ENCODE measurements at places on chromosomes 13 and 19.

DNA sequence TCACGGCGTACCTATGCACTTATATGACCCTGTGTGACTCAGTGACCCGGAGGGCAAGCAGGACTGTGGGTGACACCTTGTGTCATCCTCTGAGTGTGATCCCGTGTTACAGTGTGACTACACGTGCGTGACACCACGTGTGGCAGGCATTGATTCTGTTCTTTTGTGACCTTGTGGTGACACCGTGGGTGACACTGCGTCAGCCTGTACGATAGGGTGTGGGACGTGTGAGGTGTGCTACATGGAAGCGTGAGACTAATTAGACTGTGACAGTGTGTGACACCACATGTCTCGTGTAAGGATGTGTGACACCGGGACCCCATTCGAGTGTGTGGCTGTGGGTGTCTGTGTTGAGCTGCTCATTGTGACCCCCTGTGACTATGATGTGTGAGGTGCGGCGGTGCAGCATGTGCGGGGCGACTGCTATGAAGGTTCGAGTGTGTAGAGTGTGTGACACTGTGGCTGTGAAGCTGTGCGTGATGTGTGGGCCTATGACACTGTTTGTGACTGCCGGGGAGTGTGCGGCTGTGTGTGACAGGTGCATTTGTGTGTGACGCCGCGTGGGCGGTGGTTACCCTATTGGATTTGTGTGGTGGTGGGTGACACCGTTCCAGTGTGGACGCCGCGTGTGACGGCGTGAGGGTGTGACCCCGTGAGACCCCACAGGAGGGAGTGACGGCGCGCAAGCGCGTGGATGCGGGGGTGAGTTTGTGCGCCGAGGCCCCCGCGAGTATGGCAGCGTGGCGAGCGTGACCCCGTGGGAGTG is 399 bp upstream of the SPTBN4 start:
- peak; percentile 47 for DNase-seq

DNA sequence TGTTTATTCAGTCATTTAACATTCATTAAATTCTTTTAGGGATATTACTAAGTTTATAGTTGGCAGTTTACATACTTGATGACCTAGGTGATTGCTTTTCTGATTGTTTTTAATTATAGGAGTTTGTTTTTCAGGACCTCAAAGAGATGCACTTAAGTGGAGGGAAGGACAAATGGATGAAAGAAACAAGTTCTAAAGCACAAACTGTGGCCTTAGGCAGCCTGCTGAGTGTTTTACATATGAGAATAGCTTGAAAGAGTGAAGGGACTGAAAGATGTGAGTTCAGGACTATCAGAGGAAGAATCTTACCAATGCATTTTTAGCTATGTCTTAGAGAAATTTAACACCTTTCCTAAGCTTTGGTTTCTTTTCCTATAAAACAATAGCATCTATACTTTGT is 402.6 kb downstream of the KLF12 start:
- DNase-seq = no peak

DNA sequence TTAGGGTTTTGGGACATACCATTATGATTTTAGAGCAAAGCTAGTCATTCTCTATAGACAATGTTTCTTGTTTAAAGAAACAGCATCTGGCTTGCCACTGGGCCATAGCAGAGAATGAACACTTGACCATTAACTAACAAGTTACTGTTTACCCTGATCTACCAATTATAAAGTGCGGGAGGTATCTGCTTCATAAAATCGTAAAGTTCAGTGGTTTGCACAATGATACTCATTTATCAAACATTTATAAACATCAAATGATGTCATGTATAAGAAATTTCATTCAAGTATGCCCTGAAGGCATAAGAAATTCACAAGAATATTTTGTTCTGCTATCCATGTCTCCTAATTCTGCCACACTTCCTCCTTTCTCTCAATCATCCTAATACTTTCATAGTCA is 139.2 kb downstream of the PCDH20 start:
- no peak for DNase-seq

DNA sequence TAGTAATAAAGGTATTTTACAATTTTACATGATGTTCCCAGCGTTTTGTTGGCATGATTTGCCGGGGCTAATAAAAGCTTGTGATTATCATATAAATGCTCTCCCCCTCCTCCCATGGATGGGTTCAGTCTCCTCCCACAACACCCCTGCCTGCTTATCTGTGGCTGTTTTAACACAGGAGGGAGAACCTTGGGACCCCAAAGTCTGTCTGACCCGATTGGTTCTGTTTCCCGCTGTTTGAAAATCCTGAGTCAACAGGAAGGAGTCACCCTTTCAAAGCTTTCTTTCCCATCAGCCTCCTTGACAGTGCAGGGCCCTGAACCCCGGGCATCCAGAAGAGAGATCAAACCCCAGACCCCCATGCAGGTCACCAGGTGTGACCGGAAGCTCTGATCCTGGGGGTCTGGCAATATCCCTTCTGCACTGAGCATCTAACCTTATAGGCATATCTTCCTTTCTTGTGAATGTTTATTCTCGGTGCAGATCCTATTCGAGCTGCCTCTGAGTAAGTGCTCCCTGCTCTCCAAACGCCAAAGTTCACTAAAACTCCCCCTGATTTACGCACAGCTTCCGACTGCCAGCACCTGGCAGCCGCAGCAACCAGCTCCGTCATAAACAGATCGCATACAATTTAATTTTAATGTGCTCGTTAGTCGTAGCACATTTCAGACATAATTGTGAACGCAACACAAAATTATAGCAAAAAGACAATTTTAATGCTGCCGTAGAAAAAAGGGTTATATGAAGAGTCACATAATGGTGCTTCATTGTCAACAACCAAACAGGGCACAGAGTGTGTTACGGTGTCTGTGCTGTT is 74.8 kb downstream of the TSHZ3 start:
- DNase-seq = no peak

GRCh38 chr19:32537580-32537979 is 43.4 kb upstream of the PDCD5 start:
- DNase-seq = no peak

DNA sequence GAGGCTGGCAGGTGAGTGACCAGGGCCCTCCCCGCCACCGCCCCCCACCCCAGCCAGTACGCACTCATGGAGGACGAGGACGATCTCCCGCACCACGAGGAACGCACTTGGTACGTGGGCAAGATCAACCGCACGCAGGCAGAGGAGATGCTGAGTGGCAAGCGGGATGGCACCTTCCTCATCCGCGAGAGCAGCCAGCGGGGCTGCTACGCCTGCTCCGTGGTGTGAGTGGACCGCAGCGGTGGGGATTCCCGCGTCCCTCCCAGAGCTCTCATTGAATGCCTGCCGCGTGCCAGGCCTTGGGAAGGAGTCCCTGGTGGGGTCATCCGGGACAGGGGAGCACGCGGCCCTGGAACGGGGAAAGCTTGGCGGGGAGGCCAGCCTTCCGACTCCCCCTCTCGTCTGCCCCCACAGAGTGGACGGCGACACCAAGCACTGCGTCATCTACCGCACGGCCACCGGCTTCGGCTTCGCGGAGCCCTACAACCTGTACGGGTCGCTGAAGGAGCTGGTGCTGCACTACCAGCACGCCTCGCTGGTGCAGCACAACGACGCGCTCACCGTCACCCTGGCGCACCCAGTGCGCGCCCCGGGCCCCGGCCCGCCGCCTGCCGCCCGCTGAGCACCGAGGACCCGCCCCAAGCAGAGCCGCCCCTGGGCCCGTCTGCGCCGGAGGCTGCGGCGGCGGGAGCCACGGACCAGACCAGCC is 4.8 kb upstream of the IFI30 start:
- no peak for DNase-seq

- DNase-seq = no peak
Observed at GRCh38 chr13:23003446-23003845, 177.3 kb upstream of the SGCG start.

GRCh38 chr13:113539176-113539575 is 45.4 kb upstream of the TFDP1 start:
- no peak for DNase-seq

DNA sequence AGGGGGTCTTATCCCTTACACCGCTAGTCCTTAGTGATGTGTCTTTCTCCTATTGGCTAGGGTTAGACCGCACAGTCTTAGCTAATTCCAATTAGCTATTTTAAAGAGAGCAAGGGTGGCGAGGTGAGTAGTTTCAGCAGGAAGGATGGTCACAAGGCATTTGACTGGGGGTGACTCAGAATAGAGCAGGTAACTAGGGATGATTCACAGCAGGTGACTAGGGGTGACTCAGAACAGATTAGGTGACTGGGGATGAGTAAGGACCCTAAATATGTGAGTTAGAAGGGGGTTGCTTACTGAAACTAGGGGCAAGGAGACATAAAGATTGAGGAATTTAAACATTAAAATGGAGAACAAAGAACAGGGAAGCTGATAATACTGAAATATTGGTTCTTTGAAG is 64.3 kb downstream of the ZNF66 start:
- no peak for DNase-seq

DNA sequence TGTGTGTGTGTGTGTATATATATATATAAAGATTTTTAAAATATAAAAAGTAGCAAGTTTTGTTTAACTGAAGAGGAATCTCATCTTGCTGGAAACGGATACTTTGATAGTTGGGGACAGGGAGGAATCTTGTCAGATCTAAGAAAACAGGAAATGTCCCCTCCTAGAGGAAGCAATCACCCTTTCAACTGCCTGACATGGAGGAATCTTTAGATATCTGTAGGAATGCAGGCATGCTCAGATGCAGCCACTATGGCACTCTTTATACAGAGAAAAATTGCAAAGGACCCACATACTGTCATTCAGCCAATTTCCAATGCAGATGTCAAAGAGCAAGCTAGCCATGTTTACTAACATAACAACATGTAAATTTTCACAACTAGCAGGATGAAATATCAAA is 38.8 kb downstream of the ZNF611 start:
- DNase-seq = no peak

GRCh38 chr19:32421589-32422361 is 16.2 kb downstream of the DPY19L3 start:
- no peak for DNase-seq

GRCh38 chr13:30702006-30702405 is 33.3 kb upstream of the ALOX5AP start:
- DNase-seq = no peak

DNA sequence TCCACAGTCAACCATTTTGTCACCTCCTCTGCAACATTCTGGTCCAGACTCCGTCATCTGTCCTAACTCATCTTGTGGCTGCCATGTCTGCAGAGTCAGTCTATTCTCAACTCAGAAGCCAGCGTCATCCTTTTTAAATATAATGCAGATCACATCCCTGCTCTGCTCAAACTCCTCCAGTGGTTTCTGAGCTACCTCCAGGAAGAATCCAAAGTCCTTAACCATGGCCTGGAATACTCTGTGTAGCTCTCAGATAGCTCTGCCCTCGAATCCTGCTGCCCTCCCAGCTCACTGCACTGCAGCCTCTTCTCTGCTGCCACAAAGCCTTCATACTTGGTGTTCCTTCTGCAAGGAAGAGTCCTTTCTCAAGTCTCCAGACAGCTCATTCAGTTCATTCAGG is 190.8 kb downstream of the FOXO1 start:
- no peak for DNase-seq

- peak; percentile 79 for DNase-seq
Observed at GRCh38 chr19:17305517-17306284, at the start of gene MRPL34. MRPL34 (plus strand) TSS chr19:17305872; CDS start chr19:17305893, 21 bp downstream.

- DNase-seq = no peak
Observed at GRCh38 chr19:29587518-29587986, 18.5 kb upstream of the POP4 start.

DNA sequence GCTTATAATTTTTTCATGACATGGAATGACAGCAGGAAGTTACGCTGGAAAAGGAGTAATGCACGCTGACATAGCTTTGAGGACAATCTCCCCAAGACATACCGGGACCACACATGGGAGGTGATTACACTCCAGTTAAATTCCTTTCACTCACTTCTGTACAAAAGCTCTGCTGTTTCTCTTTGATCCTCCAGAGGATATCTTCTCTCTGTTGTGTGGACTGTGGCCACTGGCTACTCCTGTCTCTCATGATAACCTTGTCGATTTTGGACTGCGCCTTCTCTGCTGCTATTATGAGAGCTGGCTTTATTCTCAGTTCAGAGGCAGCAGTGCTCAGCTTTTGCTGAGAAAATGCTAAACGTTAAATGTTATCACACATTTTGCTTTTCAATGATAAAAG is 464.6 kb downstream of the FGF9 start:
- no peak for DNase-seq

GRCh38 chr13:79445968-79446645 is 34.8 kb upstream of the NDFIP2 start:
- DNase-seq = no peak

GRCh38 chr19:10417541-10418234 is 2.6 kb upstream of the PDE4A start:
- DNase-seq = no peak

GRCh38 chr13:111187960-111188541 is 72.9 kb downstream of the ARHGEF7 start:
- no peak for DNase-seq

DNA sequence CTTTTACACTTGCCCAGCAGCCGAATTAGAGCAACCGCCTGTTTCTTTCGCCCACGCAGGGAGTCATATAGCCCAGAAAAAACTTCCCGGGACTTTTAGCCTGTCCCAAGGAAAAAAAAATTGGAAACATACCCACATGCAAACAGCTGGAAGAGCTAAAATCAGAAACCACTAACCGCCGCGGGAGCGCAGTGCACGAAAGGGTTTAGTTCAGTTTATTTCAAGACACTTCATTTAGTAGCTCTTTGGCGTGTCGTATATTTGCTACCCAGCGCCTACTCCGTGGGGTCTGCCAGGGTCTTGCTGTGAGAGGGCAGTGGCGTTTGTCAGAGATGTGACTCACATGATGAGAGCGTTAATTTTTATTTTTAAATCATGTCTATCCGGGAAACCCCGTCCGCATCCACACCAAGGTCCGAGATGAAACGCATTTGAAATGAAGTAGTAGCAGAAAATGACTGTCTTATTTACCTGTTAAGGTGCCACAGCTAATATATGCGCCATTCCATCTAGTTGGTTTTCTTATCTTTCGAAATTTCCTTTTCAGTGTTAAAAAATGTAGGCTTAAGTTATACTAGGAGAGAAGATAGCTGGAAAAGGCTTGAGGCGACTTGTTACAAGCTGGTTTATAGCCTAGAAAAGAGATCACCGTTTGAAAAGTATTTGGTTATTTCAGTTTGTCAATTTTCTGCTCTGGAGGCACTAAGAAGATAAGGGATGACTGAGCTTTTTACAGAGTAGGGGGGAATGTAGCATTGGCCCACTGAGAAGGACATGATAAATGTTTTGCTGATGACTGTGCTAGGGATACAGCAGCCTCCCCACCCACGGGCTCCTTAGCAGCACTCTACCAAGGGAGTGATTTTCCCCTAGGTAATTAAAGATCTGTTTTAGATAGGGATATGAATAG is 1.7 kb downstream of the KLF5 start:
- DNase-seq = no peak

- no peak for DNase-seq
Observed at GRCh38 chr19:48890551-48890950, 8.0 kb downstream of the TULP2 start.

- DNase-seq = peak; percentile 19
Observed at GRCh38 chr19:16417660-16418596, 53.8 kb downstream of the EPS15L1 start.

DNA sequence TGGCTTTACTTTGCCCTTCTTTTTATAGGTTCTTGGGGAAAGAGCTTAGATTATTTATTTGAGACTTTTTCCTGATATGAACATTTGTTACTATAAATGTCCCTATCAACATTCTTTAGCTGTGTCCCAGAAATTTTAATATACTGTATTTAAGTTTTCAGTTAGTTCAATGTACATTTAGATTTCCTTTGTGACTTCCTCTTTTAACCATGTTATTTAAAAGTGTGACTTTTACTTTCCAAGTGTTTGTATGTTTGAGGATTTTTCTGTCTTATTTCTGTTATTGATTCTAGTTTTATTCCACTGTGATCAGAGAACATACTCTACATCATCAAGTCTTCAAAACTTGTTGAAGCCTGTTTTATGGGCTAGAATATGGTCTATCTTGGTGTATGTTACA is 72.7 kb upstream of the SPRY2 start:
- DNase-seq = no peak
